Esophagus squamous epithelium (tissue), 5 donors: ENCODE measurements at places on chromosomes 4 and X.

- DNase-seq: no peak
- H3K4me3 ChIP-seq: no peak overlapping the region
- no peaks in the 10 kb centered on the region for H3K27me3 ChIP-seq
- H3K4me1 ChIP-seq: no peaks in the 10 kb centered on the region
- no peaks in the 10 kb centered on the region for H3K36me3 ChIP-seq
- no peak overlapping the region for H3K27ac ChIP-seq
Measured at GRCh38 chrX:100449696-100450608, 39.9 kb upstream of the PCDH19 start.

DNA sequence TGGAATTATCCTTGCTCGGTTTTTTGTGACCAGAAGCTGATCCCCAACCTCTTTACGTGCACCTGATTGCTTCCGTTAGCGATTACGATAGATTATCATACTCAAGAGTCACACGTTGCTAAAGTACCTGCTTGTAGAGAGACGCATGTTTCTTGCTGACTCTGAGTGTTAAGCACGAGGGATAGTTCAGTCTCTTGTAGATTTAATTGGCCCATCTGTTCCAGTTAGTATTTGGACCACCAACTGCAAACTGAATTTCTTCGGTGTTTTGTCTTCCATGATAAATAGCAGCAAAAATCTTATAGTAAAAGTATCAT lies 516 bp upstream of the COX18 start:
- DNase-seq: no peak
- H3K36me3 ChIP-seq: peaks cover 31% of the 10 kb centered on the region
- peak overlapping the region; percentile 98 for H3K27ac ChIP-seq
- peak overlapping the region; percentile 72 for H3K4me3 ChIP-seq
- H3K27me3 ChIP-seq: no peaks in the 10 kb centered on the region

- H3K27ac ChIP-seq: no peak overlapping the region
- no peaks in the 10 kb centered on the region for H3K27me3 ChIP-seq
- H3K4me3 ChIP-seq: no peak overlapping the region
- DNase-seq: no peak
- H3K36me3 ChIP-seq: no peaks in the 10 kb centered on the region
Measured at GRCh38 chr4:153176938-153177337, 27.3 kb upstream of the TRIM2 start.

GRCh38 chrX:128517691-128518090 lies 465.5 kb upstream of the ACTRT1 start:
- H3K36me3 ChIP-seq: no peaks in the 10 kb centered on the region
- no peak for DNase-seq
- no peak overlapping the region for H3K4me3 ChIP-seq

- no peaks in the 10 kb centered on the region for H3K36me3 ChIP-seq
- H3K4me3 ChIP-seq: no peak overlapping the region
- no peak overlapping the region for H3K27ac ChIP-seq
- H3K27me3 ChIP-seq: no peaks in the 10 kb centered on the region
- no peak for DNase-seq
- peaks cover 8% of the 10 kb centered on the region for H3K4me1 ChIP-seq
Measured at GRCh38 chrX:150200820-150201287, 162.3 kb upstream of the MAMLD1 start.

- H3K4me3 ChIP-seq: no peak overlapping the region
- no peaks in the 10 kb centered on the region for H3K4me1 ChIP-seq
- no peak for DNase-seq
- no peaks in the 10 kb centered on the region for H3K27me3 ChIP-seq
- H3K27ac ChIP-seq: no peak overlapping the region
- H3K36me3 ChIP-seq: no peaks in the 10 kb centered on the region
Measured at GRCh38 chr4:92994727-92995126, 691.0 kb downstream of the GRID2 start.

- H3K27ac ChIP-seq: peak overlapping the region; percentile 28
- H3K36me3 ChIP-seq: no peaks in the 10 kb centered on the region
- no peak for DNase-seq
Measured at GRCh38 chrX:66013194-66013816, 26.6 kb downstream of the VSIG4 start.

DNA sequence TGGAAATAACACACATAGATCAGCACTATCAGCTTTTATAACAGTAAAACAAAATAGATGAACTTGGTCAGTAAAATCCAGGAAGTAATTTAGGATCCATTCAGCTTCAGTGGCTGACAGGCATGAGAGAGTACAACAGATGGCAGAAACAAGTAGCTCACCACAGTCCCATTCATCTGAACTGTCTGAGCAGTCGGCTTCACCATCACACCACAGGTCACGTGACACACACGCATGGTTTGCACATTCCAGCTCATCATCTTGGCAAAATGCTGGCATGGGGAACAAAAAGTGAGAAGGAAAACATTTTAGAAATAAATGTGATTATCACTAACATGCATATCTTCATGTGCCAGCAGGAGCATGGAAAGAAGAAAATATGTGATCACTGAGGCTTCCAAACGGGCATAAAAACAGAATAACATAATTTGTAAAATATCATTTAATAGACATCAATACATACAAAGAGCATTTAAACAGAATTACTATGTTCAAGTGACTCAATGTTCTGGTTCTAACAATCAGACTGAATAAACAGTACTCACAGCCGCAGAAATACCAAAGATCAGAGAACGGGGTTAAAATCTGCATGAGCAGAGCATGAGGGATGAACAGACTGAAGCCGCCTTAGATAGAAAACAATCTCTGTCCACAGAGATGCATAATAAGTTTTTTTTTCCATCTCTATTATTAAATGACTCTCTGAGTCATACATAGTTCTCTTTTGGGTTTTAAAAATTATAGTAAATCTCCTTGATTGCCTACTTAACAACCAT lies 158.1 kb downstream of the ATP10D start:
- no peak overlapping the region for H3K4me3 ChIP-seq
- H3K27me3 ChIP-seq: no peaks in the 10 kb centered on the region
- H3K4me1 ChIP-seq: no peaks in the 10 kb centered on the region
- peak overlapping the region; percentile 38 for H3K27ac ChIP-seq

- H3K4me3 ChIP-seq: no peak overlapping the region
- no peak for DNase-seq
- H3K4me1 ChIP-seq: no peaks in the 10 kb centered on the region
- no peaks in the 10 kb centered on the region for H3K27me3 ChIP-seq
- H3K36me3 ChIP-seq: no peaks in the 10 kb centered on the region
Measured at GRCh38 chr4:105356194-105356593, 117.7 kb downstream of the PPA2 start.

DNA sequence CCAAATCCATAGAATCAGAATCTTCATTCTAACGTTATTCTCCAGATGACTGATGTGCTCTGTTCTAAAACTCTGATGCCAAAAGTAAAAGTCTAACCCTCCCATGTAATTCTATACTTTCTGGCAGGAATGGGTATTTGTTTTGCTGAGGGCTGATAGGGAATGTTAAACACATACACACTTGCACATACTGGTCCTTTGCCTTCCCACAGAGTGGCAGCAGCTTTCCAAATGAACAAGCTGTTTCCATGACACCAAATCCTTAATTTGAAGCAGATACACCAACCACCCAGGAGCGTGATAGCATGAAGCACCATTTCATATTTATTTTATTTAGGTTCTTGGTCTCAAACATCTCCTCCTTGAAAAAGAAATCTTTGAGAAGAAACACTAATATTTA lies 155.5 kb upstream of the PRDX4 start:
- no peaks in the 10 kb centered on the region for H3K27me3 ChIP-seq
- no peak for DNase-seq
- no peaks in the 10 kb centered on the region for H3K4me1 ChIP-seq
- H3K4me3 ChIP-seq: no peak overlapping the region
- no peaks in the 10 kb centered on the region for H3K36me3 ChIP-seq

- DNase-seq: no peak
- H3K4me3 ChIP-seq: no peak overlapping the region
- H3K27ac ChIP-seq: no peak overlapping the region
- H3K4me1 ChIP-seq: no peaks in the 10 kb centered on the region
- H3K36me3 ChIP-seq: no peaks in the 10 kb centered on the region
Measured at GRCh38 chr4:130214268-130214667, 1118.3 kb downstream of the C4orf33 start.

DNA sequence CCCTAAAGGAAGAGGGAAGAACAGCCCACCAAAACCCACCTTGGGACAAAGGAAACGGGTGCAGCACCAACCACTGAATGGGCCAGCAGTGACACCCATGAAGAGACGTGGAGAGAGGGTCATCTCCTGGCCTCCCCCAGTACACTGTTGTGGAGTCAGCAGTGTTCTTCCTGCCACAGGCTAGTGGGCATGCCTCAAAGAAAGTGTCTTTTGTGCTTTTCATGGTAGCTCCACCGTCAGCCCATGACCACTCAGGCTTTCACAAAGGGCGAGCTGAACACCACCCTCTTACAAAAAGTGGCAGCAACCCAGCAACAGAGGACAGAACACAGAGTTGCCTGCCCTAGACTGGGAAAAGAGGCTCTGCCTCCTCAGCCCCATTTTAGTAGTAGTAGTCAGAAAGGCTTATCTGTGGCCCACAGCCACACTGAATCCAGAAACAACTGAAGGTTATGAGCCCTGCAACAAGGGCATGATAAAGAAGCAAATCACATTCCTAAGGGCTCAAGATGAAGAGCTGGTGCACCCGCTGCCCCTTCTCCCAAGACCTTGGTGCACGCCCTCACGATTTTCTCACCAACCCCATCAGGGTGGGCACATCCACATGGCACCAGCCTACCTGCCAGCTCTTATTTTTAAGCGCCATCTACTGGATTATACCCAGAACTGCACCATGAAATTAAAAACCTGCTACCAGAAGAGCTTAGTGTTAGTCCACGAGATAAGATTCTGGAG lies 53.1 kb downstream of the RAB28 start:
- peaks cover 5% of the 10 kb centered on the region for H3K4me1 ChIP-seq
- H3K36me3 ChIP-seq: no peaks in the 10 kb centered on the region
- no peak overlapping the region for H3K4me3 ChIP-seq
- DNase-seq: no peak
- no peak overlapping the region for H3K27ac ChIP-seq
- H3K27me3 ChIP-seq: no peaks in the 10 kb centered on the region

- H3K4me1 ChIP-seq: no peaks in the 10 kb centered on the region
- H3K27ac ChIP-seq: no peak overlapping the region
- H3K4me3 ChIP-seq: no peak overlapping the region
- no peaks in the 10 kb centered on the region for H3K27me3 ChIP-seq
- no peak for DNase-seq
- H3K36me3 ChIP-seq: no peaks in the 10 kb centered on the region
Measured at GRCh38 chr4:73312967-73313366, 54.4 kb upstream of the ANKRD17 start.

DNA sequence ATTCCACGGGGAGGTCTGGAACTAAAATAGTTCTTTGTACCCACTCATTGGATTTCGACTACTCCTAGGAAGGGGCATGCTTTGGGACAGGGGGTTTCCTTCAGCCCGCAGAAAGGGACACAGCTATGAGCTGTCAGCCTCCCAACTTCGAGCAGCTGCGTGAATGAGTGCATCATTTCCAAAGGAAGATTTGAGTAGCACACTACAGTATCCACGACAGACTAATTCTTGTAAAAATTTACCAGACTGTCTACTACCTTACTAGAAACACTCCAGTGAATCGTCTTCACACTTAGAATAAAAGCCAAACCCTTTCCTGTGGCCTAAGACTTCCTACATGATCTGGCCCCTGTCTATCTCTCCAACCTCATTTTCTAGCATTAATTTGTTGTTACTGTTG lies 101.9 kb downstream of the MAOA start:
- no peaks in the 10 kb centered on the region for H3K27me3 ChIP-seq
- H3K36me3 ChIP-seq: no peaks in the 10 kb centered on the region
- no peak overlapping the region for H3K4me3 ChIP-seq
- no peak overlapping the region for H3K27ac ChIP-seq

- no peak for DNase-seq
- H3K36me3 ChIP-seq: no peaks in the 10 kb centered on the region
- H3K27me3 ChIP-seq: no peaks in the 10 kb centered on the region
- H3K4me1 ChIP-seq: no peaks in the 10 kb centered on the region
- H3K27ac ChIP-seq: no peak overlapping the region
Measured at GRCh38 chr4:150325872-150326271, 247.6 kb downstream of the DCLK2 start.

DNA sequence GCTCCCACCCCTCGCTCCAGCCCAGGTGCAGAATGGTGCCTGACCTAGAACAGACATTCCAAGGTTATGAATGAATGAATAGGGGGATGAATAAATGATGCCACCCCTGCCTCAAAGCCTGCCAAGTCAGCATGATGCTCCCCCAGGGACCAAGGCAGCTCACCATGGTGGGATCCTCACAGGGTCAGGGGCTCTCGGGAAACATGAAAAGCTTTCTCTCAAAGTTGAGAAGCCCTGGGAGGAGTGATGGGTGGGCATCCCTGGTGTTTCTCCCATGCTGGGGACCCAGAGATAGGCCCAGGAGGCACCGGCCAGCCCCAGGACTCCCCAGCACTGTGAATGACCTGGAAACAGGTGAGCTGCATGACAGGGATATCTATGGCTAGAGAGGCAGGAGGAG lies 58.9 kb downstream of the HTRA3 start:
- no peak overlapping the region for H3K27ac ChIP-seq
- DNase-seq: no peak

GRCh38 chr4:152101556-152102435 lies 341.0 kb upstream of the GATB start:
- DNase-seq: no peak
- peak overlapping the region; percentile 51 for H3K27ac ChIP-seq
- H3K36me3 ChIP-seq: no peaks in the 10 kb centered on the region
- H3K27me3 ChIP-seq: no peaks in the 10 kb centered on the region

DNA sequence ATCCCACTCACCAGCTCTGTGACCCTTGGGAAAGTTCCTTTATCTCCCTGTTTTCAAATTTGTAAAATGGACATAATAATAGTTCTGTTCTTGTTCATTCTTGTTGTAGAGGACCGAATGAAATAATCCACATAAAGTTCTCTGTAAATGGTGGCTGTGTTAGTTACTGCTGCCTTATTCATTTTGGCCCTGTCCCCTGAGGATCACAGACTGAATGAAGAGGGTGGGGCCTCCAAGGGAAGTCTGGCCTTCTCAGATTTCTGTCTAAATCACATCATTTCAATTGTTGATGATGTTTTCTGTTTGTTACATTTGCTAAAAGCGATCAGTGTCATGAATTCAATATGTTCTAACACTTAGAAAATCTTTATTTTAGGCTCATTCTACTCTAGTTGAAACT lies 117.9 kb downstream of the PPEF1 start:
- H3K27ac ChIP-seq: no peak overlapping the region
- H3K4me1 ChIP-seq: no peaks in the 10 kb centered on the region
- H3K4me3 ChIP-seq: no peak overlapping the region
- H3K27me3 ChIP-seq: no peaks in the 10 kb centered on the region

- H3K4me3 ChIP-seq: no peak overlapping the region
- H3K4me1 ChIP-seq: no peaks in the 10 kb centered on the region
- no peaks in the 10 kb centered on the region for H3K36me3 ChIP-seq
Measured at GRCh38 chr4:52373650-52374049, 285.5 kb downstream of the USP46 start.

- H3K27ac ChIP-seq: no peak overlapping the region
- DNase-seq: no peak
- H3K27me3 ChIP-seq: no peaks in the 10 kb centered on the region
- H3K36me3 ChIP-seq: no peaks in the 10 kb centered on the region
- no peak overlapping the region for H3K4me3 ChIP-seq
- peaks cover 50% of the 10 kb centered on the region for H3K4me1 ChIP-seq
Measured at GRCh38 chr4:75718529-75718928, 5.8 kb upstream of the USO1 start.
